ENCODE measurements at places on chromosomes 12 and 14. TPM values are rescaled to one million over a fixed set of nuclear protein-coding genes. Genes with fewer than 3 reads are reported as not detected.

The C12orf56 gene
- 0.91 TPM for total RNA-seq

The TOGARAM1 gene
- 17.9 TPM for total RNA-seq

The WNT5B gene
- 34.6 TPM for total RNA-seq

The SDR9C7 gene
- 1.1 TPM for total RNA-seq

The MMP19 gene
- total RNA-seq: 0.46 TPM

The TMEM52B gene
- total RNA-seq: 0.17 TPM

The KRT79 gene
- total RNA-seq: not detected

The ACAD10 gene
- total RNA-seq: 36.8 TPM

The MMP14 gene
- total RNA-seq: 64.9 TPM

The SLC5A8 gene
- 0.51 TPM for total RNA-seq

The RBM19 gene
- 49.9 TPM for total RNA-seq

The ZDHHC22 gene
- total RNA-seq: 0.11 TPM

The SLC38A4 gene
- total RNA-seq: 1.3 TPM

The LRCOL1 gene
- total RNA-seq: not detected

The KCNA5 gene
- total RNA-seq: 0.68 TPM

The C12orf54 gene
- total RNA-seq: 6.0 TPM

The OR6C2 gene
- not detected for total RNA-seq

The VEZT gene
- 37.4 TPM for total RNA-seq

The KRT78 gene
- total RNA-seq: not detected

The SGPP1 gene
- 19.7 TPM for total RNA-seq

The LPAR5 gene
- 1.9 TPM for total RNA-seq

The RNASE1 gene
- total RNA-seq: 3,158 TPM

The GALNT9 gene
- 1.0 TPM for total RNA-seq

The TPH2 gene
- total RNA-seq: not detected

The NKX2-1 gene
- not detected for total RNA-seq

The CATSPERB gene
- 2.3 TPM for total RNA-seq

The C12orf60 gene
- total RNA-seq: 2.6 TPM

The PTGDR gene
- 0.74 TPM for total RNA-seq

The IL31 gene
- total RNA-seq: not detected

The ANO4 gene
- 8.5 TPM for total RNA-seq

The TGM1 gene
- total RNA-seq: 6.6 TPM

The LRIG3 gene
- 25.2 TPM for total RNA-seq

The TOMM20L gene
- 4.0 TPM for total RNA-seq

Data from prostate gland (tissue), 2 donors.